ENCODE measurements at places on chromosomes 2 and 18.

DNA sequence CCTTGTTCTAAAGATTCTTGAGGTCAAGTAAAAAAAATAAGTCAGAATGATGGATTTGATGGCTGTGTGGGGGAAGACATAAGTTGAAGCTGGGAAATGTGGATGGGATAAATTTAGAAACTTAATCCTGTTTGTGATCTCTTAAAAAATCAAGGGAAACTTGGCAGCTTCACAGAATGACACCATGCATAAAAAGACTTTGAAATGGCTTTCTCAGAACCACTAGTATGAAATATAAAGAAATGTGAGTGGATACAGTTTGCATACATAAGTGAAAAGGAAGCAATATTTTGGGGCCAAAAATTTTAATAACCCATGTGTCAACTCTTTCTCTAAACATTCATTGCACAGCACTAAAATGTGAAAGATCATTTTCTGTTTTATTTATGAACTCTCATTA is 21.7 kb downstream of the CDH19 start:
- DNase-seq: no peak

DNA sequence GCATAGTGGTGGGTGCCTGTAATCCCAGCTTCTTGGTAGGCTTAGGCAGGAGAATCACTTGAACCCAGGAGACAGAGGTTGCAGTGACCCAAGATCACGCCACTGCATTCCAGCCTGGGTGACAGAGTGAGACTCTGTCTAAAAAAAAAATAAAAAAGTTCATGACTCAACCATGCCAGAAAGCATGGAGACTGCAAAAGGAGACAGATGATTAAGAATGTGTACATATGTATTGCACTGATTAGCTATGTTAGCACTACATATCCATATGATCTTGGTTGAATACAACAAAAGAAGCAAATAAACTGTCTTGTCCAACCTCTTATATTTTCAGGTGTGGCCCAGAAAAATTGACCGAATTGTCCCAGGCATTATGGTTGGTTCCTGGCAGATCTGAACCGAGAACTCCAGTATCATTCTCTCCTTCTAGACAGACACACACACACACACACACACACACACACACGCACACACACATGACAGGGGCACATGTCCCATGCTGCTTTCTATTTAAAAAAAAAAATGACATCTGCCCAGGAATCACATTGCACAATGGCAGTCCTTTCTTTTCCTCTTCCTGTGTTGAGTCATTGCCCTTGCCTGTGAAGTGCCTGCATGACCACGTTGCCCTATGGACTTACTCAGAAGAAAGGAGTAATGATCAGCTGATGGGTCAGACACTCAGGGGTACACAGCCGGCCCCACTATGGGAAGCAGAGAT is 65.6 kb downstream of the MYCN start:
- no peak for DNase-seq

DNA sequence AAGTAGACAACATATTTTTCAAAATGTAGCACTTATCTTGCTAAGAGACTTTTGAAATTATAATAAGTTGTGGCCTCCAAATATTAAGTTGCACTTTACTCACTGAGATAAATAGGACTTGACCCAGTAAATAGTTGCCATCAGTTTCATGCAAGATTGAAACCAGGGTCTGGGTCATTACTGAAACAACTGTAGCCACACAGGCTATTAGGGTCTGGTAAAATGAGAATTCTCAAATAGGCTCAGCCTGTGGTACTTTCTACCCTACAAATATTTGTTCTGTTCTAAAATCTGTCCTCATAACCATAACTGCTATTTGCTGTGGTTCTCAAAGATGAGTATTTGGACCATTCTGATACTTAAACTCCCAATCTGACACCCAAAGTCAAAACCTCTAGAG is 115.4 kb upstream of the STK17B start:
- no peak for DNase-seq

- DNase-seq: no peak
These were observed 48.5 kb downstream of the TPO start for GRCh38 chr2:1461507-1462390.

GRCh38 chr2:152369176-152369860 is 34.3 kb downstream of the FMNL2 start:
- DNase-seq: no peak

GRCh38 chr18:31998880-31999412 is 19.7 kb upstream of the RNF125 start:
- no peak for DNase-seq

- no peak for DNase-seq
These were observed 11.5 kb downstream of the SPEG start for GRCh38 chr2:219446101-219446504.

- no peak for DNase-seq
These were observed 5.0 kb upstream of the DGKD start for GRCh38 chr2:233349005-233349998.

- no peak for DNase-seq
These were observed 735 bp downstream of the NRP2 start for GRCh38 chr2:205682971-205683501.

- DNase-seq: no peak
These were observed 144.3 kb upstream of the MAP3K20 start for GRCh38 chr2:172931256-172931894.

- DNase-seq: no peak
These were observed 102.5 kb downstream of the SP3 start for GRCh38 chr2:173862612-173863217.

DNA sequence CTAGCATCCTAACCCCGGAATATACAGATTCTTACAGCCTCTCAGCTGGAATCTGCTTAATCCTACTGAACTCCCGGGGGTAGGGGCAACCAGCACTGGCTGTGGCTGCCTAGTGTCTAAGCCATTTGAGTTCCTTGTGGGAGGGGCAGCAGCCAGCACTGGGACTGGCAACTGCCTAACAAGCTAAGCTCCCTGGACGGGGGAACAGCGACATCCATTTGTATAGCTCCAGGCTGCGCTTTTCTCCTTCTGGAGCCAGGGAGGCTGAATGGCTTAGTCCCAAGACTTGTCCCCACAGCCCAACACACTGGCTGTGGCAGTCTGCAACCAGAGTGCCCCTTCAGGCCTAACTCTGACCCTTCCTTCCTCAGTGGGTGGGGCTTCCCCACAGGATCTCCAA is 787.2 kb downstream of the METTL4 start:
- DNase-seq: no peak

GRCh38 chr2:222959358-222959757 is 92.6 kb upstream of the KCNE4 start:
- no peak for DNase-seq

- DNase-seq: no peak
These were observed 166.3 kb downstream of the HDAC4 start for GRCh38 chr2:239234191-239235175.

- DNase-seq: no peak
These were observed 472.3 kb downstream of the TNS1 start for GRCh38 chr2:217530392-217531090.

DNA sequence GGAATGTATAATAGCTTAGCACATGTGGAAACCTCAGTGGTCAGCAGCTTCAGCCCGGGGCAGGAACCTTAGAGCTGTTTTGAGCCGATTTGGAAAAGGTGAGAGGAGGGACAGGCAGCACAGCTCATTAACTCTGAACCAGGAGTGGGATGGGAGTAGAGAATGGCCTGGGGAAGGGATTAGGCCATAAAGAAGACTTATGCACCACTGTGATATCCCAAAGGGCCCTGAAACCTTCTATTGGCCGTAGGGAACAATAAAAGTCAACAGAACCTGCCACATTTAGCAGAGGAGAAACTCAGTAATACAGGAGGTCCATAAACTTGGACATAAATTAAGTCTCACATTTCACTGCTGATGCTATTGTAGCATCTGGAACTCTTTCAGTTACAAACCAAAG is 124.2 kb upstream of the REV1 start:
- no peak for DNase-seq

GRCh38 chr2:235500110-235500760 is 6.4 kb downstream of the AGAP1 start:
- DNase-seq: no peak

DNA sequence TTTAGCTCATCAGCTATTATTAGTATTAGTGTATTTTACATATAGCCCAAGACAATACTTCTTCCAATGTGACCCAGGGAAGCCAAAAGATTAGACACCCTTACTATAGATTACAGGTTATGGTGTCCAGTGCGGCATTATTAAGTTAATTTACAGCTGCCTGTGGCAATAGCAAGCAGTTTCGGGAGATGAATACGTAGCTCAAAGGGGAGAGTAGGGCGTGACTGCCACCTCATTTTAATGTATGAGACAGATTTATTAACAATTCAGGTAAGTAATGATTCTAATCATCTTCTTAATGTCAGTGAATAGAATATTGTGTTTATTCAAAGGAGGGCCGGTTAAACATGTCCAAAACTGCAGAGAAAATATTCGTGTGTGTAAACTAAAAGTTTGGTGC is 6.8 kb upstream of the DSG3 start:
- DNase-seq: no peak

- DNase-seq: no peak
These were observed 303.8 kb upstream of the TRIB2 start for GRCh38 chr2:12412898-12413305.

GRCh38 chr2:95039363-95039762 is 13.9 kb downstream of the MAL start:
- no peak for DNase-seq

DNA sequence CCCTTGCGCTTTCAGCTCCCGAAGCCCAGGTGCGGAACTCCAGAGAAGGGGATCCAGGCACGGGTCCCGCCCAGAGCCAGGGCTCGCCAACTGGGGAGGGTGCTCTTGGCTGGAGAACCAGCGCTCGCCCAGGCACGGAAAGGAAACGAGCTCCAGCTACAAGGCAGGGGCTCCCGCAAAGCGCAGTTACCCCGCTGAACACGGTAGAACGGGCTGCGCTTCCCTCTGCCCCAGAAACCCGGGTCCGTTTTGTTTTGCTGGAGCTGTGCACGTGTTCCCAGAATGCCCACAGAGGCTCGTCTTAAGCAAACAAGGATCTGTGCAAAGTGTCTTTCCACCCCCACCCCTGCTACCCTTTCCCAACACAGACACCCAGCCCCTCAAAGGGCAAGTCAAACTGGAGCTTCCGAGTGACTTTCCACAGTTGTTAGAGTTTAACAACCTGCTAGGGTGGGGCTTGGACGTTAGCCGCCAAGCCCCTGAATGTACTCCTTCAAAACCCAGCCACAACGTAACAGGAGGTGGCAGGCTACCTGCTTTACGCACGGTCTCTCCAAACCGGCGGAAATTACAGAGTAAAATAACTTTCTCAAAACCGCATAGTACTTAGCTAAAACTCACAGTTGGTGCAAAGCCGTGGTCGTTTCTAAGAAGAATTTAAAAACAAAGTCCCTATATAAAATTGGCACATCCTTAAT is 775 bp downstream of the RNF125 start:
- DNase-seq: peak; percentile 92

DNA sequence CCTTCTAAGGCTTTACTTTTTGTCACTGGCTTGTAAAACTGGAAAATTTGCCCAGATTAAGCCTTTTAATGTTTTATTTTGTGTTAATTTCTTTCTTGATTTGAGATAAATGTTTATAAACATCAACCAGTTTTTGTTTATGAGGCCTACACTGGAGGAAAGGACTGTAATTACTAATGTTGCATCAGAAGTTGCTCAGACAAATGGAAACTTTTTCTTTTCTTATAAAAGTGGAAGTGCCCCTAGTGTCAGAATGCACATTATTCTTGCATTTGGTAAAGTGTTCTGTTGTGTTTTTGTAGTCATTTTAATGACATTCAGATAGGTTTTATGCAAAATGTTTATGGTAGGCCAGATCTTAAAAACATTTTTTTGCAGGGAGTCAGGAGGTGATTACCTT is 25.3 kb downstream of the LCLAT1 start:
- DNase-seq: no peak

- DNase-seq: no peak
These were observed 161.1 kb downstream of the CCBE1 start for GRCh38 chr18:59536166-59536565.

DNA sequence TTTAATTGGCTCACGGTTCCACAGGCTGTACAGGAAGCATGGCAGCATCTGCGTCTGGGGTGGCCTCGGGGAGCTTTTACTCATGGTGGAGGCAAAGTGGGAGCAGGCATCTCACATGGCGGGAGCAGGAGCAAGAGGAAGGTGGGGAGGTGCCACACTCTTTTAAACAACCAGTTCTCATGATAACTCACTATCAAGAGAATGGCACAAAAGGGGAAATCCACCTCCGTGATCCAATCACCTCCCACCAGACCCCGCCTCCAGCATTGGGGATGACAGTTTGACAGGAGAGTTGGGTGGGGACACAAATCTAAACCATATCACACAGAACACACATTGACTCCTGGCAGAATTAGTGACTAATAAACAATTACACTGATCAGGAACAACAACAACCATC is 68.6 kb upstream of the ACKR3 start:
- DNase-seq: no peak

DNA sequence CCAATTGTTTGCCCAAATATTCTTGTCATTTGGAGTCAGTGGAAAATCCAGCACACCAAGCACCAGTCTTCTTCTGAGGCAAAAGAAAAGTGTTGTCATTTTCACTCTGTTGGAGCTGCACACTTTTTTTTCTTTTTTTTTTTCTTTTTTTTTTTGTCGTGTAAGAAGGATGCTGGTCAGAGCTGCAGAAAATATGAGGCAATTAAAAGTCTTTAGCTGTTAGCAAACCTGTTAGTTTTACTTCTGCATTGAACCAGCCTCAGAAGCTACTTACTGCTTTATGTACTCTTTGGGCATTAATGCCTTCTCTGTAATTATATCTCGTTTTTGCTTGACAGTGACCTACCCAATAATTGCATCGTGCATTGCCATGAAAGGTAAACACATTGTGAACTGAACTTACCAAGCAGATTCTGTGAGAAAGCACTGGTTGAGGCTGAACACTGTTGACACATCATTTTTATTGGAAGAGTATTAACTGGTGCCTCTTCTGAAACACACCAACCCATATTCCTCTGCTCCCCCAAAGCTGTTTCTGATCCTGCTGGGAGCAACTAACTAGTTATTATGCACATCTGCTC is 165.4 kb downstream of the CAPN13 start:
- DNase-seq: no peak

GRCh38 chr2:195756218-195756942 is 99.4 kb downstream of the SLC39A10 start:
- no peak for DNase-seq

DNA sequence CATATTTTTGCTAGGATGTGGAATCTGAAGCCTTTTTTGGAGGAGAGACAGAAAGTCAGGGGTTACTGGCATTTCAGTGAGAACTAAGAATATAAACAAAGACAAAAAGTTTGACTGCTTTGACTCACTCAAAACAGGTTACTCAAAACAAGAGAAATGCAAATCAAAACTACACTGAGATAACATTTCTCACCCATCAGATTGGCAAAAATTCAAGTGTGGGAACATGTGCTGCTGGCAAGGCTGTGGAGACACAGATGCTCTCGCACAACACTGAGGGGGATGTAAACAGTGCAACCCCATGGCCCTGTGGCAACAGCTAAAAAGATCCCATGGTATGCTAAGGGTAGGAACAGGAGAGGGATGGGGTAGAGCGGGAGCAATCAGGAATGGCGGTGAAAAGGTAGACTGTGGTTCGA is 86.6 kb downstream of the DTNB start:
- no peak for DNase-seq

GRCh38 chr2:236403125-236403524 is 138.9 kb upstream of the ASB18 start:
- DNase-seq: no peak
